ENCODE measurements at places on chromosomes 6 and 20.

GRCh38 chr20:38623061-38623460 lies 21.5 kb downstream of the ARHGAP40 start:
- DNase-seq = no peak

DNA sequence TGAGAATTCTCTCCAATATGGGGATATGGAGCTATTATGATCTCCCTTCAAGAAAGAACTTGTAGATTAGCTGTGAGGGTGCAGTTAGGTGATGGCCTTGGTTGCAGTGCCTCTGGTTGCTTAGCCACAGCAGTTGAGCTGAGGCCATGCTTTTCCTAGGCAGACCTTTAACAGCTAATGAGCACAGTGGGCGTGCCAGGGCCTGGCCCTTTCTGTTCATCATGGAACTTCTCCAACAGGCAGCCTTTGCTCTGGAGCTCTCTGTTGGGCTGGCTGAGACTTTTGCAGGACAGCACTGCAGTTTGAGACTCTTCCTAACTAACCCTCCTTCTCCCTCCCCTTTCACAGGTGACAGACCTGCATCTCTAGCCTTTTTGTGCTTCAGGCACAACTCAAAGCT lies 39.7 kb upstream of the TMEM170B start:
- DNase-seq = no peak

DNA sequence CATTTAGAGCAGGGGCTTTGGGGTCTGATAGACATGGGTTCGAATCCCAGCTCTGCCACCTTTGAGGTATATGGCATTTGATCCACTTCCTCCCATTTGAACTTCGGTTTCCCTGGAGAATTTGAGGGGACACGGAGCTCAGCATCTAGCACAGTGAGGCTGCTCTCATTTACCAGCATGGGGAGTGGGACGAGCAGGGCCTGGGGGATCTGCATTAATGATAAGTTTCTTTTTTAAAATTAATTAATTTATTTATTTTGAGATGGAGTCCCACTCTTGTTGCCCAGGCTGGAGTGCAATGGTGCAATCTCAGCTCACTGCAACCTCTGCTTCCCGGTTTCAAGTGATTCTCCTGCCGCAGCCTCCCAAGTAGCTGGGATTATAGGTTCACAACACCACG lies 52.6 kb downstream of the VSTM2L start:
- no peak for DNase-seq

DNA sequence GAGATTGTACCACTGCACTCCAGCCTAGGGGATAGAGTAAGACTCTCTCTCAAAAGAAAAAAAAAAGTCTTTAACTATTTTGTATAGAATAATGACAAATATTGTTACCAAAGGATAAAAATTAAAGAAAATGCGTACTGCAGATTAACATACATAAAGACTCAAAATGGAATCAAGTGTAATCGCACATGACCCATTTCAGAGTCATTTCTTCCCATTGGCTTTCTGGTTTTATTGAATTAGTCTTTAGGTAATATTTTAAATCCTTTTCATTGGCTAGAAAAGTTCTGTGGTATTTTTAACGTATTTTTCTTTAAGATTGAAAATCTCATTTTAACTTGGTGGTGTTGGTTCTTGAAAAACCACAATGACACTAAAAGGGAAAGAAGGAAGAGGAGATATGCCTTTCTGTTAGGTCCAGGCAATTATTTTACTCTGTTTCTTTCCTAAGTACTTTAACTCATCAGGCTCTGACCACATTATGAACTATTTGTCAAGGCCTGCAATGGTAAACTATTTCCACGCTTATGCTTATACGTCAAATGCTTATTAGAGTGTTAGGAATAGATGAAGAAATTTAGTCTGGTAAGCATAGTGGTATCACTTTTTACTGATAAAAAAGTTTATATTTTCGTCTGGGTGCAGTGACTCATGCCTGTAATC lies 52.3 kb downstream of the PLEKHG1 start:
- no peak for DNase-seq

GRCh38 chr6:37607944-37608343 lies 89.7 kb downstream of the MDGA1 start:
- no peak for DNase-seq

- DNase-seq = no peak
These were observed 47.0 kb downstream of the CDH4 start for GRCh38 chr20:61299104-61299503.

DNA sequence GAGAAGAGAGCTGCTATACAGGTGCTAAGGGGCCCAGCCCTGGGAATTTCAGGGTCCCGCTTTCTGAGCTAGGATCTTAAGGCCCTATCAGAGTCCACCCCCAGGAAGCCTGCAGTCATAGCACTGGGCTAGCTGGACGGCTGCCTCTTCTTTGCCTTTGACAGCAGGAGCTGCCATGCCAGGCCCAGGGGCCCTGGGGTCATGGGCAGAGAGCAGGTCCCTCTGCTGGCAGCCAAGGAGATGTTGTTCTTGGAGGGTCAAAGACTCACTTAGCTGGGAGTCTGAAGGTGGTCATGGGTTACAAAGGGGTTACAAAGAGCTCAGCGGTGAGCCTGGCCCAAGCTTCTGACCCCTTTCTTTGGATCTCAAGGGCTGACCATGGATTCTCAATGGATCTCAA lies 52.7 kb downstream of the RPP21 start:
- no peak for DNase-seq
